ENCODE measurements at places on chromosomes 3 and 15.

DNA sequence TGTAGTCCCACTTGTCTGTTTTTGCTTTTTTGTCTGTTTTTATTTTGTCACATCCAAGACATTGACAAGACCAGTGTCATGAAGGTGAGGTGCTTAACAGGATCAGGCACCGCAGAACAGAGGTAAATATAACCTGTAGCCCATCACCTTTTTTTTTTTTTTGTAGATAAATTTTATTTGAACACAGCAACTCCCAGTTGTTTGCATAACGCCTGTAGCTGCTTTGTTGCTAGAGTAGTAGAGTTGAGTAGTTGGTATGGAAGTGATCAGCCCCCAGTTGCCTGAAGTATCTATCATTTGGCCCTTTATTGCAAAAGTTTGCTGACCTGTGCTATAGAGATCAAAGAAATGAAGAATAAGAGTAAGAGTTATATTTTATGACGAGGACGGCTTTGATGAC, 135.0 kb downstream of the TCF12 start:
- DNase-seq: no peak

GRCh38 chr15:22936577-22937472, 43.3 kb downstream of the CYFIP1 start:
- no peak for DNase-seq

DNA sequence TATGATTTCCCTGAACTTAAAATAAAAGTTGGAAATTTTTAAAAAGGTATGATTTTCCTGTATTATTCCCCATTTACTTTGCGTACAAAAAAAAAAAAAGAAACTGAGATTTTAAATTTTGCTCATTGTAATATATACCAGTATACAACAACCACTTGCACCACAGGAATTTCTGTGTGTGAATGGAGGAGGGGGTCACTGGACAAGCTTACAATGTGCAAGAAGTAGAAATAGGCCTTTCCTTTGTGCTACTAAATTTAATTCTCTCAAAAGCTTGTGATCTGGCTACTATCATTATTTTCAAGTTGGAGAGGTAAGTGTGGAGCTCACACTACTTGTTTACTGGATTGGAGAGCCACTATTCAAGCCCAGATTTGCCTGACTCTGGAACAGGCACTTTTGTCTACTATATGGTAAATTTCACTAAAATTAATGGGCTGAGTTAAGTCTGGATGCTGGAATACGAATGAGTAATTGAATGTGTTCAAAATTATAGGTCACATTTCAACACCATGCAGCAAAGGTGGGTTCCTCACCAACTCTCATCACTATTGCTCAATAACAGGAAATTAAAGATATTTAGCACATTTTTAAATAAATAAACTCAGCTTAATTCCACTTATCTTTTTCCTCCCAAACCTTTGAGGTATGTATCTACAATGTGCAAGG, 148.0 kb upstream of the MBNL1 start:
- DNase-seq: no peak

DNA sequence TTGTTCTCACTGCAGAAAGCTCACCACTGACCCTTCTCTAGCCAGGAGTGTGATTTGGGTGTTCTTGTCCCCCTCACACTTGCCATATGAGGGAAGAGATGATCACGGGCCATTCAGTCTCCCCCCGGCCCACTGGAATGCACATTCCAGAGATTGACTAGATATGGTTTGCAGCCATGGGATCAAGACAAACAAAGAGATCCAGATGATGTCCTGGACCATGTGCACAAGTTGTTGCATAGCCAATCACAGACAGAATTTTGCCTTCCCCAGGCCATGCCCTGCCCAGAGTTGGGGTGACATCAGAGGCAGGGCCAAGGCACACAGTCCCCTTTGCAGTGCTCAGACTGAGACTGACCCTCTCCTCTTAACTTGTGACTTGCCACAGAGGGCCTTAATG, 14.8 kb downstream of the MUC13 start:
- no peak for DNase-seq
